ENCODE measurements at places on chromosomes 16 and 17.
A peak's percentile ranks its signal among the peaks of the same experiment; 100 is the strongest.

DNA sequence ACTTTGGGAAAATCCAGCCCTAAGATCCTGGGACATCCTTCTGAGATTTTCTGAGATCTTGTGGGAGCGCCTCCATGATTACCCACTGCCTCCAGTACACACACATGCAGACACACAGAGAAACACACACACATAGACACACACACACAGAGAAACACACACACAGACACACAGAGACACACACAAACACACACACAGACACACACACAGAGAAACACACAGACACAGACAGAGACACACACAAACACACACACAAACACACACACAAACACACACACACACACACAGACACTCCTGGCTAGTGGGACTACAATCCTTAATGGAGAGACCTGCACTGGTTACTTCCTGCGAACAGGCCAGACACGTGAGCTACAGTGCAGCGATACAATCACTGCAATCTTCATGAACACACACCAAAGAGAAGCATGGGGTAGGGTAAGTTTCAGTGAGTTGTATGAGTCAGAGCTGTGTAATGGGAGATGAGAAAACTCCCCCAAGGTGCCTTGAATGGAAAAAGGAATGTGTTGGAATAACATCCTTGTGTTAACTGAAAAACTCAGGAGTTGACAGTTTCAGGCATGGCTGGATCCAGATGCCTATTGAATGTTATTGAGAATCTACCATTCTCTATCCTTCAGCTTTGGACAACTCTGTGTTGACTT, 79.5 kb downstream of the SLC6A2 start:
- no peak for DNase-seq

GRCh38 chr16:18979936-18980335, 3.8 kb upstream of the TMC7 start:
- DNase-seq: no peak

DNA sequence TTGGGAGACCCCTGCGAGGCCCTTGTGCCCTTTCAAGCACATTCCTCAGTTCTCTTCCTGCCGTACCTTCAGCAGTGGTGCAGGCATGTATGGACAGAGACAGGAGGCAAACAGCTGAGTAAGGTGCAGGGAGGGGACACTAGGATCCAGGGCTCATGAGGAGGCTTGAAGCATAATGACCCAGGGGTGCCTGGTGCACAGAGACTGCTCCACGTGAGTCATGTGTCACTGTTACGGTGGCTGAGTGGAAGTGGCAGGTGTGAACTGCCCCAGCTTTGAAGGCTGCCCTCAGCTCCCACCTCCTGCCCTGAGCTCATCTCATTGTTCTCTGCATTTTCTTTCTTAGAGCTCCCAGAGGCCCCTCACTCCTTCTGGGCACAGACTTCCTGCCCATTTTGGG, 124.8 kb downstream of the NTN1 start:
- no peak for DNase-seq

DNA sequence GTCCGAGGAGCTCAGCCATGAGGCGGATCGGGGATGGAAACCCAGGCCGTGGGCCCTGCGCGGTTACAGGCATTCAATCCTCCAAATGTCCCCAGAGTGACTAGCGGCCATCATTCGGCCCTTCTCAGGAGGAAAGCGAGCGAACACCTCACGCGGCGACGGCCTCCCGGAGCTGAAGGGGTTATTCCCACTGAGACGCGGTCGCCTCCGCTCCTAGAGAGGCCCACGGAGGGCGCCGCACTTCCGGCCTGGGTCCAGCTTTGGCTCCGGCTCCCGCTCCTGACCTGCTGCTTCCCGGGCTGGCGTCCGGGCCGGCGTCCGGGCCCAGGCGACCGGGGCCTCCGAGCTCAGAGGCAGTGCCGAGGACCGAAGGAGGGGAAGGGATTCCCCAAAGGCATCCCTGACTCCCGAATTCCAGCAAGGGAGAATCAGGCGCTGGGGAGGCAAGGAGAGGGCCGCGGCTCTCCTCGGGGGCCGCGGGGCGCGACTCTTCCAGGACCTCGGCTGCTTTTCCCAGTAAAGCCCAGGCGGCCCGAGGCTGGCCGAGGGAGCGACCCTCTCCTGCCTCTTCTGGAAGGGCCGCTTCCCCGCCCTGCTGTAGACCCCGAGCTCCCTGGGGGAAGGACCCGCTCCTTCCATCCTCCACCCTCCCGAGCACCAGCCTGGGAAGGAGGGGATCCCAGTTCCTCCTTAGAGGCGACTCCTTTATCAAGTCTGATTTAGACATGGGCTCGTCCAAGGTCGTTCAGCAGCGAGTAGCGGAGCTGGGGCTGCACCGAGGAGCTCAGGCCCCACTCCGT, 18.6 kb upstream of the ZNF629 start:
- peak; percentile 90 for DNase-seq

DNA sequence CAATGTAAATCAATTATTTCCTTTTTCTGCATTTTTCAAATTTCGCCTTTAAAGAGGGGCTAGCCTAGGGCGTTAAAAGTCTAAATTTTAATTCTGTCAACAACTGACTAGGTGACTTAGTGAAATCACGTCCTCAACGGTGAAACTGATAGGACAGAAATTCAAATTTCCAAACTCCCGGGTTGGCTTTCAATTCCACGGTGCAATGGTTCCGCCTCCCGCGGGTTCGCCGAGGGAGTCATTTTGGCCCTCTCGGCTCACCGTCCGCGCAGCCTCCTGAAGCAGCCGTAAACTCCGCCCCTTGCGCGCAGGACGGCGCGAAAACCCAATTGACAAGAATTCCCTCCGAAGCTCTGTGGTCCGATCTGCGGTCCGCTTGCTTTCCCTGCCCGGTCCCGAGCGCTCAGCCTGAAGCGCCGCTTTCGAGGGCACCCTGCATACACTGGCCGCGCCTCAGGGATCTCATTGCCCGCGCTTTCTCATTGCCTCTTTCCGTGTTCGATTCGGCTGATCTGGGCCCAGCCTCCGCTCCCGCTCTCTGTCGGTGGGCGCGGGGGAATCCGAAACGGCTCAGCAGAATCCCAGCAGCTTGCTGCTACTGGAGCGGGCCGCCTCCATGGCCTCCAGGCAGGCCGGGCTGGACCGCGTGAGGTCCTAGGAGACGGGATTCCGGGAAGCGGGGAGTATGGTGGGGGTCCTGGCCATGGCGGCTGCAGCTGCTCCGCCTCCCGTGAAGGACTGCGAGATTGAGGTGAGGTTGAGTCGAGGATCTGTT, at the start of gene ATAD5:
TSS of gene ATAD5 (plus strand) at position 304 of the 775 bp plus-strand sequence. CDS start at position 686, 382 bp downstream.
- DNase-seq: peak; percentile 96

Measured in ecto neural progenitor cell (in vitro differentiated cells).